Skin of body (tissue), 3 donors: ENCODE measurements at places on chromosomes 16 and 17. TPM values are rescaled to one million over a fixed set of nuclear protein-coding genes. Genes with fewer than 3 reads are reported as not detected.
A peak's percentile ranks its signal among the peaks of the same experiment; 100 is the strongest.

DNA sequence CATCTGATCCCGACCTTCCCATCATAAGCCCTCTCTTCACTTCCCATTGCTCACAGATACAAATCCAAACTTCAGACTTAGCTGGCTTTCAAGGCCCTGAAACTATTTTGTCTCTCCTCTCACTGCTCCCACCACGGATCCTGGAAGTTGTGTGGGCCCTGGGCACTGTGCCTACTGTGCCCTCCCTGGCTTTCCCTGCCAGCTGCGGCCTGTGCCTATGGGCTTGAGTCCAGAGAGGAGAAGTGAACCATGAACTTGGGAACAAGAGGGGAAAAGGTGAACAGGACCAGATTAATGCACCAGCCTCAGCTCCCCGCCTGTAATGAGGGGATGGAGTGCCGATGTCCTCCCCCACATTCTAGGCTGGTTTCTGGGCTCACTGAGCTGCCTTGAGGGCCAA, 18.9 kb upstream of the KCNJ12 start:
- DNase-seq, result no peak

DNA sequence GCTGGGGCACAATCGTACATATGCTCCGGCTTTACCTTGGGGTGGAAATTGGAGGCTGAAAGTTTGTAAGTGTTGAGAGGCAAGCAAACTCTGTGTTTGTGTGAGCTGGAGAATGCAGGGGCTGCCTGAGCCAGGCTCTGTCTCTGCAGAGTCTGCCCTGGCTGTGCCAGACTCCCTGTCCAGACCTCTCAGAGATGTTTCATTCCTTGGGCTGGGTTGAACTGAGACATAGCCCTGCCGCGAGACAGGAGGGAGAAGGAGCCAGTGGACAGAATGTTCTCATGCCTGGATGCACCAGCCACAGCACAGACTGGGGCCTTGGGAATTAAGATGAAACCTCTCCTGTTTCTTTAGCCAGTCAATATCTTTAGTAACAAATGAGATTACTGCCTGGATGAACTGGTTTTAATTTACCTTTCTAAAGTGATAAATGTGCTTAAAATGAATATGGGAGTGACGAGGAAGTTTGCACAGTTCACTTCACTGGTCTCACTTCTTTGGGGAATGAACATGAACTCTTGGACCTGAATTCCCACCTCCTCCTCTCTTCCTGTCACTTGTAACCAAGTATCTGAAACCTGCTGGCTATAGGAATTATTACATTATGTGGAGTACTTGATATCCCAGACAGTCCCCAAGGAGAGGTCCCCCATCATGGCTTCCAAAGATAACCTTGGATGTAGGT, 40.1 kb downstream of the YPEL2 start:
- DNase-seq, result no peak

DNA sequence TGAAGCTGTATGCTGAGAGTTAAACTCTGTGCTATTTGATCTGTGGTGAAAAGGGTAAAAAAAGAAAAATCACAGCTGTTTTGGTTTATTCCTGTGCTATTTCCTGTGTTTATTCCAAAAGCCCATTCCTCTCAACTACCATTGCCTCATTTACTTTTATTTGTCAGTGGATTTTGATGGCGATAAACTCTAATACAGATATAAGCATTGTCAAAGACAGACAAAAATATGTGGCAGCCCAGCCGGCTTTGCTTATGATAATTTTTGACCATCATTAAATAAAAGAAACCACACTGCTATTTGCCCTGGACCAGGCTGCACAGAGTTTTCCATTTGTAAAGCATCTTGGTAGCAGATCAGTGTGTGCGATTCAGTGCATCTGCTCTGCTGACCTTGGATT, 473.6 kb upstream of the ASIC2 start:
- DNase-seq, result no peak

GRCh38 chr16:53804467-53804866, 100.5 kb downstream of the FTO start:
- no peak for DNase-seq

- no peak for DNase-seq
These were observed 8.7 kb upstream of the SYNGR2 start for GRCh38 chr17:78159575-78160158.

GRCh38 chr16:74865922-74866598, 91.4 kb upstream of the FA2H start:
- DNase-seq, result no peak

- DNase-seq, result no peak
These were observed 217.4 kb upstream of the COX10 start for GRCh38 chr17:13851889-13852288.

- DNase-seq, result no peak
These were observed 98.1 kb upstream of the DNAH17 start for GRCh38 chr17:78675316-78675616.

DNA sequence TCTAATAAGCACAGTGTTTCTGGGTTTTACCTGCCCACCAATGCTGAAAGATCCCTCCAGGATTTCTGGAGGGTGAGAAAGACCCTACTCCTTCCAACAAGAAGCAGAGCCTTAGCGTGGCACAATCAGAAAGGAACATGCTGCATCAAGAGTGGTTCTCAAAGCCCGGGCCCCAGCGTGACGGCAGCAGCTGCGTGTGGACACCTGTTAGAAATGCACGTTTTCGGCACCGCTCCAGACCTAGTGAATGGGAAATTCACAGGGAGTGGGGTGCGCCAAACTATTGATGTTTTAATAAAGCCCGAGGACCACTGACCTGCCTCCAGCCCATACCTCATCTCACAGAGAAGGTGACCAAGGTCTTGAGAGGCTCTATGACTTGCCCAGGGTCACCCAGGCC, 55.8 kb downstream of the PECAM1 start:
- no peak for DNase-seq

DNA sequence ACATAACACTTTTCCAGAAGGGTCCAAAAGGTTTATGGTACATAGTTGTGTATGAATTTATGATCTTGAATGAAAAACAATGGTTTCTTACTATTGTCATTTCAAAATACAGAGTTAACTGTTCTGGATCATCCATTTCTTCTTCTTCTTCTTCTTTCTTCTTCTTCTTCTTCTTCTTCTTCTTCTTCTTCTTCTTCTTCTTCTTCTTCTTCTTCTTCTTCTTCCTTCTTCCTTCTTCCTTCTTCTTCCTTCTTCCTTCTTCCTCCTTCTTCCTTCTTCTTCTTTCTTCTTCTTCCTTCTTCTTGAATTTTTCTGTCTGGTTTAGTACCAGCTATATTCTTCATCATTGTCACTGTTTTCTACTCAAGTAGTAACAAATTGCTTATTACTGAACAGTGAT, 47.8 kb downstream of the TNRC6C start:
- DNase-seq, result no peak

- no peak for DNase-seq
These were observed 28.2 kb upstream of the SHISA6 start for GRCh38 chr17:11212792-11213191.

GRCh38 chr17:79304884-79305283, 230.3 kb downstream of the ENGASE start:
- no peak for DNase-seq

GRCh38 chr16:14444979-14445810, 184.9 kb downstream of the PARN start:
- DNase-seq, result no peak

- DNase-seq, result no peak
These were observed 7.9 kb downstream of the ERI2 start for GRCh38 chr16:20798364-20798763.

DNA sequence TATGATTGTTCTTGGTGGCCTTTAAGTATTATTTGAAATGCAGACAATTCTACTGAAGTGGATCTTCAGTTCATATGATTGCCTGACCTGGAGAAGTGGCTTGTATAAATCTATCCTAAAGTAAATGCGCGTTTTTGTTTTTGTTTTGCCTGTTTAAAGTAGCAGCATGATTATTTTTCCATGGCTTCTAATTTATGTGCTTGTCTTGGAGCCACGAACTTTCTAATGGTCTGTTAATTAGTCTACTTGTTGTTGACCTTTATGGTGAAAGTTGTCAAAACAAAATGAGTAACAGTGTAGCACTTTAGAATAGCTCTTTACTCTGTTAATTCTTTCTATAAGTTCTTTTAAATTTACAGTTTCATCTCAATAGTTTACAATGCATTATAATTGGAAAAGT, 1.7 kb downstream of the PRKAR1A start:
- DNase-seq, result no peak

- peak; percentile 56 for DNase-seq
These were observed 197.7 kb upstream of the NOG start for GRCh38 chr17:56395787-56396186.

WSCD1 gene
- total RNA-seq, result 3.3 TPM

NUDT7 gene
- 9.9 TPM for total RNA-seq

UBN1 gene
- total RNA-seq, result 23.5 TPM

TMEM235 gene
- total RNA-seq, result not detected

MEOX1 gene
- 10.9 TPM for total RNA-seq

ADGRG3 gene
- total RNA-seq, result 2.5 TPM

HCRT gene
- not detected for total RNA-seq
